ENCODE measurements at places on chromosomes 3 and 15. TPM values are rescaled to one million over a fixed set of nuclear protein-coding genes. Genes with fewer than 3 reads are reported as not detected.

DNA sequence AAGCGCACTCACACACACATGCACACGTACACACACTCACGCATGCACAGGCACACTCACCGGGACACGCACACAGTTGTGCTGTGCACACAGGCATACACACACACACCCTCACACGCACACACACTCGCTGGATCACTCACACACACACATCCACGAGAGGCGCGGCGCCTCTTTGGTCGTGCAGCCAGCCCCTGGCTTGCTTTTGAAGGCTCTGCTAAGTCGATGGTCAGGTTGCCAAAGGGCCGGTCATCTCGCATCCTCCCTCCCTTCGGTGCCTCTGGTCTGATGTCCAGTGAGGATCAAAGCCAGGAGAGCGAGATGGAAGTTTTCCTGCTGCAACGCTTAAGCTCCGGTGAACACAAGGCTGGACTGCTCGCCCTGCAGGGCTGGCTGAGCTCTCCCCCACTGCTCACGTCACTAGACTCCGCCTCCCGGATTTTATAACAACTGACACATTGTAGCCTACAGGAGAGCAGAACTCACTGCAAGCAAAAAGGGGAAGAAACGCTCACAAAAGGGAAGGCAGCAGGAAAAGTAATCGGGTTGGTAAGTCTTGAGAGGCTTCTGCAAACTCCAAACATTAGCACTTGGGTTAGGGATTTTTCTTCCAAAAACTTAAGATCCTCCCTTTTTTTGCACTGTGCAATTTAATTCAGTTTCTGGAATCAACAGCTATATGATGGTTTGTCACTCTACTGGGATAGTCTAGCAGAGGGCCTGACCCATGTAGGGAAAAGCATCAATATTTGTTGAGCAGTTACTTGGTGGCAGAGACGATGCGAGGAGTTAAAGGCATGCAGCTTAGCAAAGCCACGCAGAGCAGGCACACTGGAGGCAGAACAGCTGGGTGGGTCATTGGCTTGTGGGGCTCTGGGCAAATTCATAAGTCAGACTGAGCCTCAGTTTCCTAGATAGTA lies at the start of gene SRGAP3:
Gene SRGAP3 (minus strand): TSS at position 374 of the 920 bp plus-strand sequence. CDS start 695 bp downstream, outside the sequence.
- DNase-seq, result peak; percentile 89

DNA sequence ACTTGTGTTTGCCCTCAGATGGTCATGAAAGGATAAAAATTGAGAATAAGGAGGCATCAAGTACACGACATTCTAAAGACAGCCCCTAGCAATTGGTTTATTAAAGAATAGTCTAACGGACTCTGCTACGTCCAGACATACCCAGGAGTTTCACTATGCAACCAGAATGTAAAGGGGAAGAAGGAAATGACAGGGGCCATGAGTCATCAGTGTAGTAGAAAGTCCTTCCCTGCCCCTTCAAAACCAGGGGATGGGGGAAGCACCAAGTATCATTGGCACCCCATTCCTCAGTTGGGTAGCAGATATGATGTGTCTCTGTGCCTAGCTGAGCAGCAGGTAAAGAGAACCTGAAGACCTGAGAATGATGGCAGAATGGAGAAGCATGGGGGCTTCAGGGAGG lies 367.4 kb downstream of the IL20RB start:
- no peak for DNase-seq

GRCh38 chr3:47916201-47916600 lies 100.0 kb downstream of the MAP4 start:
- DNase-seq, result no peak

GRCh38 chr3:45605534-45605933 lies 11.0 kb downstream of the LIMD1 start:
- DNase-seq, result no peak

DNA sequence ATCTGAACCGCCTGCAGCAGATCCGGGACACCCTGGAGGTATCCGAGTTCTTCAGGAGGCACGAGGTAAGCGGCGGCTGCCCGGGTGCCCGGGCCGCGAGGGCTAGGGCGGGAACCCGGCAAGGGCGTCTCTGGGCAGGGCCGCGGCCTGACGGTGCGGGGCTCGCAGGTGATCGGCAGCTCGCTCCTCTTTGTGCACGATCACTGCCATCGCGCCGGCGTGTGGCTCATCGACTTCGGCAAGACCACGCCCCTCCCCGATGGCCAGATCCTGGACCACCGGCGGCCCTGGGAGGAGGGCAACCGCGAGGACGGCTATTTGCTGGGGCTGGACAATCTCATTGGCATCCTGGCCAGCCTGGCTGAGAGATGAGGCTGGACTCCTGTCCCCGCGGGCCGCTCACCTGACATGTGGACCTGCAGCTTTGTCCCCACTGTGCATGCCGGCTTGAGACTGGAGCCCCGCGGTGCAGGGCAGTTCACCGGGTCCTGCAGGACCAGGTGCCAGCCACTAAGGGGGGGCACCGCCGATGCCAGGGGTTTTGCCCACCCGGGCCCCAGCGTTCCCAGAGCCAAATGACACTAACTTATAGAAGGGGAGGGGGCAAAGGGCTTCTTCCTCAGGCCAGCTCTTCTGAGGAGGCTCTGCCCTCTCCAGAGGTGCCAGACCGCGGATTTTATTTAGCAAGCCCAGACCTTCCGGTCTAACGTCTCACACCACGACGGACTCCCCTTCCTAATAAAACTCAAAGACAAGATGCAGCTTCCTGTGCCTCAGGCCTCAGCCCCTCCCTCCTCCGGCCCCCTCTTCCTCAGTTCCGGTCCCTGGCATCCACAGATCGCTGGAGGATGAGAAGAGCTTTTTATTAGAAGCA lies 9.4 kb downstream of the ITPKA start:
- no peak for DNase-seq

GRCh38 chr15:96767703-96768434 lies 437.4 kb downstream of the NR2F2 start:
- DNase-seq, result no peak

GRCh38 chr15:75966073-75966472 lies 46.2 kb downstream of the NRG4 start:
- DNase-seq, result peak; percentile 17

DNA sequence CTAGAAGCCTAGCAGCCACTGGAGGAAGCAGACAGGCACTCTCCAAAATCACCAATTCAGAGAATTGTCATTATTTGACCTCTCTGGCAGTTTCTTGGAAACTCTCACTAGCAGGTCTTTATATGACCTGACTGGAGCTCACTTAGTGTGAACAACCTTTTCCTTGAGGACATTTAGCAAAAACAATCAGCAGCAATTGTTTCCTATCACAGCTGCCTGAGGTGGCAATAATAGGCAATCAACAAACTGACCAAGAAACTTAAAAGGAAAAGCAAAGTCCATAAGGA lies 162.4 kb upstream of the STT3B start:
- no peak for DNase-seq

DNA sequence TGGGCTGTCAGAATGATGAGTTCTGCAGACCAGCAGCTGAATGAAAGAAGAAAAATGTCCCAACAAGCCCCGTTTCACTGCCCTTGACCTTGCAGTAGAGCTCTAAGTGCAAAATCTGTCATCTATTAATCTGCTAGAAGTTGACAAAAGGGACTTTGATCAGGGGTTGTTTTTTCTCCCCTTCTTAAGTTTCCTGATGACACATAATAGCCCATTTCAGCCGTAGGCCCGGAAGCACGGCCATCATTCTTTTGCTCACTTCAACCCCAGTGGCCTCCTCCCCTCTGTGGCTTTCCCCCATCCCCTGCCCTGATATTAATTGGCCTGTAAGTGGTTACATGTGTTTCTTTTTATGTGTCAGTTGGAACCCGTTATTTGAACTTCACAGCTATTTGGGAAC lies 298.9 kb downstream of the RPLP1 start:
- no peak for DNase-seq

GRCh38 chr3:9351709-9352126 lies 11.1 kb upstream of the THUMPD3 start:
- DNase-seq, result no peak

DNA sequence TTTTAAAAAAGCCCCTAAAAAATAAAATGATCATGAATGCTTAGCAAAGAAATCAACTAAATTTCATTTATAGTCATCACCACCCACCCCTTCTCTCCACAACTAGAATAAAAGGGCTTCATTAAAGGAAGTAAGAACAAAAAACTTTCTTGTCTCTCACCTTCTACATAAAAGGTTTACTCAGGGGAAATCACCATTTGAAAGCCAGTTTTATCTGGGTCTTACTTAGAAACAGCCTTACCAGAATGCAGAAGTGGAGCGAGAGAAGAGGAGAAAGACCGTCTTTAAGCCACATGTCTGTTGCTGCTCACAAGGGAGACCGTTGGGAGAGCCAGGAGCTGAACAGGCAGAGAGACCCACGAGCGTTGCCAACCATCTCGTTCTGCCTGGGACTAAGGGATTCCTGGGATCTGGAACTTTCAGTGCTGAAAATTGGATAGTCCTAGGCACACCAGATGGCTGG lies 350.1 kb upstream of the PROK2 start:
- no peak for DNase-seq

DNA sequence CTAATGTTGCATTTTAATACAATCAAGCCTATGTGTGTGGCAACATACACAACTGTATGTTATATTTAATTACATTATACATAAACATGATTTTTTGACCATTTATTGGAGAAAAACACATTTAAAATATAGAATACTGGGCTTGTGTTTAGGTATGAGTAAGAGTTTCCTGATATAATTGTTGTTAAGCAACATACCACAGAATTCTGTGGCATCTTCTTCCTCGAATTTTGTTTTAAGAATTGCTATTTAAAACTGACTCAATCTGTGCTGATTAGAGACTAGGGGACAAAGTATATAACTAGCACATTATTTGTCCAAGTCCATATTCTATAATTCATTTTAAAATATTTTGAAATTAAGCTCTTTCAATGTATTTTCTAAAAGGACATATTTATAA lies 376.8 kb upstream of the THBS1 start:
- peak; percentile 54 for DNase-seq

GRCh38 chr15:31483053-31483985 lies 156.7 kb downstream of the KLF13 start:
- DNase-seq, result no peak

The LRTM1 gene
- total RNA-seq, result not detected

The ZNF662 gene
- total RNA-seq, result 1.3 TPM
